ENCODE measurements at places on chromosomes 5 and 9. TPM values are rescaled to one million over a fixed set of nuclear protein-coding genes. Genes with fewer than 3 reads are reported as not detected.

Gene RACK1
- 1,110 TPM for total RNA-seq

Gene OR1J1
- total RNA-seq: not detected

Gene TAF11L5
- total RNA-seq: not detected

Gene NUTM2F
- total RNA-seq: not detected

Gene SLC34A3
- not detected for total RNA-seq

Gene BHMT
- total RNA-seq: not detected

Gene CYLC2
- not detected for total RNA-seq

Gene BTF3
- total RNA-seq: 550 TPM

Gene GDNF
- 155 TPM for total RNA-seq

Gene UBE2QL1
- total RNA-seq: 20.9 TPM

Gene SCGB3A2
- not detected for total RNA-seq

Gene OXCT1
- 10.7 TPM for total RNA-seq

Gene KCNN2
- total RNA-seq: 2.9 TPM

Gene IRX2
- total RNA-seq: not detected

Gene DMGDH
- total RNA-seq: 1.7 TPM

Gene SAXO1
- total RNA-seq: not detected

Gene IL11RA
- 20.1 TPM for total RNA-seq

Gene TAS2R1
- not detected for total RNA-seq

Gene IFNA8
- not detected for total RNA-seq

Gene TIMD4
- 0.21 TPM for total RNA-seq

Gene PPP1R26
- total RNA-seq: 5.7 TPM

Gene RPS23
- 1,752 TPM for total RNA-seq

Gene ISL1
- not detected for total RNA-seq

Gene SLC36A2
- total RNA-seq: 14.5 TPM
